MCF 10A (cell line): ENCODE measurements at places on chromosomes 4 and X. TPM values are rescaled to one million over a fixed set of nuclear protein-coding genes. Genes with fewer than 3 reads are reported as not detected.

DNA sequence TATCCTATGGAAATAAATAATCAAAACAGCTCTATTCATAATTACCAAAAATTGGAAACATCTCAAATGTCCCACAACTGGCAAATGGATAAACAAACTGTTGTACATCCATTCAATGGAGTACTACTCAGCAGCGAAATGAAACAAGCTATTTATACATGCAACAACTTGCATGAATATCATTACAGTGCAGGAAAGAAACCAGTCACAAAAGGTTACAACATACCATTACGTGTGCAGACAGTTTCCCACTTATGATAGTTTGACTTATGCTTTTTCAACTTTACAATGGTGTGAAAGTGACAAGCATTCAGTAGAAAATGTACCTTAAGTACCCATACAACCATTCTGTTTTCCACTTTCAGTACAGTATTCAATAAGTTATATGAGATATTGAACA is 82.3 kb downstream of the NEK1 start:
- peak; percentile 27 for DNase-seq
- no peaks in the 10 kb centered on the region for H3K4me1 ChIP-seq

DNA sequence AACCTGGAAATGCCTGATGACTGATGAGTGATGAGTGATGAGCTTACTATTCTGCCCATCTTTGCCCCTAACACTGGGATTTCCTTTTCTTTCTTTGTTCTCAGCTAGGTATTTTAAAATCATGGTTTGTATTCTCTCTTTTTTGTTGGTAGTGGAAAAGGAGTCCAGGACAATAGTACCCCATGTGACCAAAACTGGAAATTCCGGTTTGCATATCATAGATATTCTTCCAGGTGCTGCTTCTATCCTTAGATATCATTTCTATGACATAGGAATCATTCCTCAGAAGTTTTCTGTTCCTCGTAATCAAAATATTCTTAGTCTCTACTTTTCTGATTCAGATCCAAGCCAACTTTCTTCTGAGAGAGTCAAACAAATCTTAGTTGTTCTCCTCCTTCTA is 320.5 kb upstream of the TET2 start:
- H3K27me3 ChIP-seq: no peaks in the 10 kb centered on the region
- no peaks in the 10 kb centered on the region for H3K36me3 ChIP-seq
- no peak overlapping the region for H3K4me3 ChIP-seq
- no peaks in the 10 kb centered on the region for H3K4me1 ChIP-seq
- DNase-seq: no peak

Gene PABPC1L2A
- total RNA-seq: not detected in 2 replicates

Gene FAM53A
- 5.0 and 6.6 TPM in 2 replicates for total RNA-seq

- H3K27me3 ChIP-seq: no peaks in the 10 kb centered on the region
- peaks cover 9% of the 10 kb centered on the region for H3K4me1 ChIP-seq
- H3K36me3 ChIP-seq: peaks cover 15% of the 10 kb centered on the region
- H3K4me3 ChIP-seq: no peak overlapping the region
- DNase-seq: no peak
Observed at GRCh38 chr4:151672996-151673395, 87.8 kb downstream of the GATB start.

- H3K27me3 ChIP-seq: peaks cover 20% of the 10 kb centered on the region
- H3K27ac ChIP-seq: no peak overlapping the region
- H3K36me3 ChIP-seq: no peaks in the 10 kb centered on the region
Observed at GRCh38 chrX:11535156-11535919, 130.4 kb downstream of the ARHGAP6 start.

Gene IL1RAPL1
- total RNA-seq: not detected in 2 replicates

GRCh38 chr4:153232768-153233167 is 28.5 kb downstream of the TRIM2 start:
- H3K27ac ChIP-seq: peak overlapping the region; percentile 47
- peak; percentile 23 for DNase-seq
- peak overlapping the region; percentile 17 for H3K4me3 ChIP-seq

DNA sequence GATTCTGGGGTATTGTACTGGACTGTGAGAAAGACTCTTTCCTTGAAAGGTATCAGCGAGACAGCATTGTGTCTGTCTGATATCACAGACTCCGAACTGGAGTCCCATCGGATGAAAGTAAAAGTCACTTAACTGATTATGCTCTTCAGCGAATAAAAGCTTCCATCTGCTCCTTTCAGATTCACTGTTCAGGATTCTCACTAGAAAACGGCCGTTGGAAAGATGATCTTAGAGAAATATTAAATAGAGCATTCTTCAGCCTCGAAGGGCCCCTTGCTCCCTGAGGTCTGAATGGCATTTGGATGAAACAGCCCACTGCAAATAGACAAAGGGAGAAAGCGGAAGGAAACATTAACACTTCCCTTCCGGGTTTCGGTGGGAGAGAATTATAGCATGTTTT is 416.2 kb upstream of the PRKX start:
- H3K27me3 ChIP-seq: no peaks in the 10 kb centered on the region
- DNase-seq: no peak
- no peaks in the 10 kb centered on the region for H3K36me3 ChIP-seq

GRCh38 chr4:75658876-75659275 is 14.3 kb downstream of the G3BP2 start:
- H3K36me3 ChIP-seq: peaks cover 81% of the 10 kb centered on the region
- H3K27me3 ChIP-seq: no peaks in the 10 kb centered on the region
- no peak for DNase-seq
- no peak overlapping the region for H3K27ac ChIP-seq
- no peak overlapping the region for H3K4me3 ChIP-seq
- peaks cover 6% of the 10 kb centered on the region for H3K4me1 ChIP-seq
